ENCODE measurements at places on chromosomes 12 and 14.

- no peak for DNase-seq
Measured at GRCh38 chr14:35879654-35880249, 53.6 kb downstream of the BRMS1L start.

DNA sequence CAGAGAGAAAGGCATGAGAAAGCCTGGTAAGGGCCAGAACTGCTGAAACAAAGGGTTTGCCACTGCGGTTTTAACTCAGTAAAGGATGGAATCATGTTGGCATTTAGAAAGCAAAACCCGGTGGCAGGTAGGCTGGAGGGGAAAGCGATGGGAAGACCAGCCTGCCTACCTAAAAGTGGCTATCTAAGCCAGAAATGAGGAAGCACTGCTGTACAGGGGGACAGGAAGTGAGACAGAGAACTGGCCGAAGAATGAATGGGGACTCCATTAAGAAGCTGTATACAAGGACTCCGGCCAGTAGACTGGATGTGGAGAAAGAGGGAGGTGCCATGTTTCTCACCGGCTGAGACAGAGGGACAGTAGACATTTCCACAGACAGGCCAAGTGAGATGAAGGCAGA lies 48.2 kb downstream of the PPM1H start:
- DNase-seq, result no peak

GRCh38 chr12:12327802-12328201 lies 22.2 kb downstream of the MANSC1 start:
- DNase-seq, result no peak

- no peak for DNase-seq
Measured at GRCh38 chr12:120677765-120678473, 9.0 kb upstream of the MLEC start.

DNA sequence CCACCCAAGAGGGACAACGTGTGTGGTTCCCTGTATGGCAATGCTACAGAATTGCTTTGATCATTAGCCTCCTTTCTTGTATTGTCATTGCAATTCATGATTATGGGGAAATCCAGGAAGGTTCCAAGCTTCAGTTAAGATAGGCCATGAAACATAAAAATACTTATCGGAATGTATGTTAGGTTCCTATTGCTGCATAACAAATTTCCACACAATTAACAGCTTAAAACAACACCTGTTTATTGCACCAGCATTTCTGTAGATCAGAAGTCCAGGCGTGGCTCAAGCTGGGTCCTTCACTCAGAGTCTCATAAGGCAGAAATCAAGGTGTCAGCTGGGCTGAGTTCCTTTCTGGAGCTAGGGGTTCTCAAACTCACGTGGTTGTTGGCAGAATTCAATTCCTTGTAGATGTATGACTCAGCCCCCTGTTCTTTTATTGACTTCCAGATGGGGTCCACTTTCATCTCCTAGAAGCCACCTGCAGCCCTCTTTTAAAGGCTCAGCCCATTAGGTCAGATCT lies 365.6 kb upstream of the TMPO start:
- no peak for DNase-seq

DNA sequence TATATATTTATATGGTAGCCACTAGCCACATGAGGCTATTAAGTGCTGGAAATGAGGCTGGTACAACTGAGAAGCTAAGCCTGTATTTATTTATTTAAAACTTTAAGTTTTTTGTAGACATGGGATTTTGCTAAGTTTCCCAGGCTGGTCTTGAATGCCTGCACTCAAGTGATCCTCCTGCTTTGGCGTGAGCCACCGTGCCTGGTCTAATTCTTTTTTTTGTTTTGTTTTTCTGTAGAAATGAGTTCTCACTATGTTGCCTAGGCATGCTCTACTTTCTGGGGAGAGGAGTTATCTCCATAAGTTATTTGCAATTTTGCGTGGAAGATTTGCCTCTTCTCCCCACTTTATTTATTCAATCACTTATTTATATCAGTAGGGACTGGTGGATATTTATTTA lies 4.8 kb upstream of the SNRNP35 start:
- DNase-seq, result no peak

DNA sequence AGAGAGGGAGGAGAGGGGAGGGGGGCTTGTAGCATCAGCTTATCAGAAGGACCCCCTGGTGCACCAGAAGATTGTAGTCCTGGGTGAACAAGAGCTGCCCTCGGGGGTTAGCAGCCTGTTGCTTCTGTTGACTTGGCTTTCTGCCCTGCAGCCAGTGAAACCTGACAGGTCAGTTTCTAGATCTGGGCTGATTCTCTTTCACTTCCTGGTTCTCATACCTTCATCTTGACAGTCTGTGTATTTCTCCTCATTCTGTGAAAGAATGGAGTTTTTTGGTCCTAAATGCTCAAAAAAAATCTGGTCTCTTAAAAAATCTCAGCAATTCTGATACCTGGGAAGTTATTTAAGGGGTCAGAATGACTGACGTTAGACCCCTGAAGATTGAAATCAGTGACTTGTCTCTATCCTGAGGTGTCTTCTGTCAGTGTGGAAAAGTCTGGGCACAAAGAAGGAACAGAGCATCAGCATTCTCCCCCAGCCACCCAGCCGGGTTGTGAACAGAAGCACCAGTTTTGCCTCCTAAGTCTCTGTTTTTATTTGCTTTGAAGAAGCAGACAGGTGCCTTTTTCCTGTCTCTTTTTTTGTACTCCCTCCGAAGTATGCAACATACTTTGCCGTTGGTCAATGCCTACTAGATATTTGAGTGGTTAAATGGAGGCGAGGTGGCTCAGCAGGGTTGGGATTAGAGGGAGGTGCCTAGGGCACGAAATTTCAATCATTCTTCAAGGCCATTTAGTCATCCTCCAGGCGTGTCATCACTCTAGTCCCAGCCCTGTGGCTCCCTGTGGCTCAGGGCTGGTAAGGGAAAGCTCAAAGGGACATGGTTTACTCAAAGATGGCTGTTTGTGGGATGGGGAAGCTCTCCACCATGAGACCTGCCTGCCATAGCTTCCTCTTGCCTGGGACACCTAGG lies 24.0 kb downstream of the TTC9 start:
- no peak for DNase-seq

GRCh38 chr12:104132351-104132956 lies 5.6 kb downstream of the NFYB start:
- no peak for DNase-seq

DNA sequence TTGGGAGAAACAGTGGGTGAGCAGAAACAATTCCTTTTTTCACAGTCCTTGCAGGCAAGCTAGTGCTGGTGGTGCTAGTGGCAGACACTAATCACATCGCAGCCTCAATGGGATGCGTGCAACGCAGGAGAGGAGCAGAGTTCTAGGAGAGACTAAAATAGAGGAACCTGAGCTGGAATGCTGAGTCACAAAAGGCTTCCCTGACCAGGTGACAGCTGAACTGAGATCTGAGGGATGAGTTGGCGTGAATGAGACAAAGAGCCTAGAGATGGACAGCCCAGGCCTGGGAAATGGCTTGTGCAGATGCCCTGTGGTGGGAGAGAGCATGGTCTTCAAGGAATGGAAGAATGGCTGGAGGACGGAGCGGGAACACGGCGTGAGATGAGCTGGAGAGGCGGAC lies 25.8 kb downstream of the ACADS start:
- DNase-seq, result no peak

DNA sequence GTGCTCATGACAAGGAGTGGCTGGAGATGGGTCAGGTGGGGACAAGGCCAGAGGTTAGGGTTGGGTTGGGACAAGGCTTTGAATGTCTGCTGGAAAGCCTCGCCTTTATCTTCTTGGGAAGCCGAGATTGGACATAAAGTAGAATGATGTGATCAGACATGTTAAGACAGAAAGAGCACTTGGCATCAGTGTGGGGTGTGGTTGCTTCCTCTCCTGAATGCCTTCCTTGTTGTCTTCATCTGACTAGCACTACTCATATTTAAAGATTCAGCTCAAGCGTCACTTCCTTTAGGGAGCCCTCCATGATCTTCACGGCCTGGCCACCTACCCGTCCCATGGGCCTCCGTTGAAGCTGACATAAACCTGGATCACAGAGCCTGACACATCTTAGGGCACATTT lies 14.8 kb upstream of the C12orf75 start:
- no peak for DNase-seq

- DNase-seq, result no peak
Measured at GRCh38 chr14:98208943-98209342, 1063.1 kb downstream of the BCL11B start.

GRCh38 chr14:29461506-29461905 lies 466.1 kb downstream of the PRKD1 start:
- no peak for DNase-seq

DNA sequence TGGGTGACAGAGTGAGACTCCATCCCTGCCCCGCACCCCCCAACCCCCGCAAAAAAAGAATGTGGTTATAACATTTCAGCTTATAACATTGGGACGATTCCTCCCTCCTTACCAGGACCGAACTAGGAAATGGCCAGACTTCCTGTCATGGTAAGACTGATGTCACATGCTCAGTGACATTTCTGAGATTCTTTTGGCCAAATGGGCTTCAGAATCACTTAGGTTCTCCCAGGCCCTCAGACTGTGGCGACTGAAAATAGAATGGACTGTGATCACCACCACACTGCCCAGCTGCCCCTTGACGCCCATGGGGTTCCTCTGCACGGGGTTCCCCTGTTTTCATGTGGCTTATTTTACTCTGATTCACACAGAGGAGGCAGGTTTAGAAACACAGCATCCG lies 115.0 kb upstream of the EVL start:
- DNase-seq, result no peak

GRCh38 chr12:68229956-68230355 lies 4.3 kb upstream of the IL26 start:
- no peak for DNase-seq

DNA sequence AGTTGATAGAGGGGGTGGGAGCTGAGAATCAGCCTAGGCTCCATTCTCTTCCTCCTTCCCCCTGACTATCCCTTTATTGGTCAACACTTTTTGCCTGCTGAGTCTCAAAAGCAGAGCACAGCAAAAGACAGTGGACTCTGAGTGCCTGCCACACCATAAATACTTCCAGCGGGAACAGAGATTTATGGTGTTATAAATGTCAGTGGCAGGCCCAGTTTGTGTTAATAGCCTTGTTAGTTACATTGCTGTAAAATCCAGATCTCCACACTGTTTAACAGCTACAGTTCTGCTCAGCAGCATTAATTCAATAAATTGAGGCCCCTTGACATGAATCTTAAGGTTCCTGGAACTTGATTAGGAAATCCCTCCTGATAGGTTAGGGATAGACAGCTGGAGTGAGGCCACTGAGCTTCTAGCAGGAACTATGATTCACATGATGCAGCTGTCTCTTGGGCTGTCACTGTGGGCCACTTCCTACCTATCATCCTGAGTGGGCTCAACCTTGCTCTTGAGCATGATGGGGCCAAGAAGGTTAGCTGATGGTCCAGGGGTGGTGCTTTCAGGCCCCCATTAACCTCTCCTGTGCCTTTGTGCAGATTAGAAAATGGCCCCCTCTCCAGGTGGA lies 295.2 kb upstream of the SRRM4 start:
- no peak for DNase-seq

GRCh38 chr14:75277008-75277814 lies 1.4 kb upstream of the FOS start:
- DNase-seq, result no peak
